Osteoblast (primary cell): ENCODE measurements at places on chromosomes 13 and 19. TPM values are rescaled to one million over a fixed set of nuclear protein-coding genes. Genes with fewer than 3 reads are reported as not detected.
A peak's percentile ranks its signal among the peaks of the same experiment; 100 is the strongest.

DNA sequence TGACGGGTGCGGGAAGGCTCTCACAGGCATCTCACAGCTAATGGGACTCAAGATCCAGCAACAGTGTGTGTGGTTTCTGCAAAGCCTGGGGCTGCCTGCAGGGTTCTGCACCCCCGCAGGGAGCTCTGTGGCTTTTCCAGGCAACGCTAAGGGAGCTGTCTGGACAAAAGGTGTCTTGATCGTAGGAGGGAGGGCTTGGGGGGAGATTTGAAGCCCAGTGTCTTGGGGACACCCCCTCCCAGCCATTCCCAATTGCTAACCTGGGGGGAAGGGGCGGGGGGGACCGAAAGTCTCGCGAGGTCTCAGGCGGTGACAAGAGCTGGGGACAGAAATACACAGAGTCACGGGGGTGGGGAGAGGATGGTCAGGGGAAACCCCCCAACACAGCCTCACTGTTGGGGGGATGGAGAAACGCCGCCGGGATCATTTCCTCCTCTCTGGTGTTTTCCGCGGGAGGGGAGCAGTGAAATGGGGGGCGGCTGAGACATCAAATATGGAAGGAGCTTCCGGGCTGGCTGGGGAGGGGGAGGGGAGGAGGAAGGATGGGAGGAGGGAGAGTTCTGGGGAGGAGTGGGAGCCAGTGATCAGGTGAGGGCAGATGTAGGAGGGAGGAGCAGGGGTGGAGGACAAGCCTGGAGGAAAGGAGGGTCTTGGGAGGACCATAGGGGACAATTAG, 13.3 kb downstream of the KCNC3 start:
- peak; percentile 63 for DNase-seq

- DNase-seq, result peak; percentile 96
These were observed at the start of gene GADD45GIP1 for GRCh38 chr19:12956446-12957388. Gene GADD45GIP1 (minus strand): TSS chr19:12957223. CDS start chr19:12957212, 11 bp downstream.

The ZNF285 gene
- total RNA-seq, result 5.3 and 5.8 TPM in 2 replicates

DNA sequence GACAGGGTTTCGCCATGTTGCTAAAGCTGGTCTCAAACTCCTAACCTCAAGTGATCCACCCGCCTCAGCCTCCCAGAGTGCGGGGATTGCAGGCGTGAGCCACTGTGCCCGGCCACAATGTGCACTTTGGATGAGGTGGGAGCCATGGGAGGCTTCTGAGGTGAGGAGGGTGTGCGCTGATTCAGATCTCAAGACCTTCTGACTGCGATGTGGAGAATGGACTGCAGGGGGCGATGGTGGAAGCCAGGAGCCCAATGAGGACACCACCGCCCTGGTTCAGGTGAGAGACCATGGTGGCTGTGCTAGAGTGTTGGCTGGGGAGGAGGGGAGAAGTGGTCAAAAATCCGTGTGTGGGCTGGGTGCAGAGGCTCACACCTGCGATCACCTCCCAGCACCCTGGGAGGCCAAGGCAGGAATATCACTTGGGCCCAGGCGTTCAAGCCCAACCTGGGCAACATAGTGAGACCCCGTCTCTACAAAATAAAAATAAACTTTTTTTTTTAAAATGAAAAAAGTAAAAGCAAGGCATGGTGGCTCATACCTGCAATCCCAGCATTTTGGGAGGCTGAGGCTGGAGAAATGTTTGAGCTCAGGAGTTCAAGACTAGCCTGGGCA, 5.6 kb downstream of the INAFM1 start:
- DNase-seq, result no peak

DNA sequence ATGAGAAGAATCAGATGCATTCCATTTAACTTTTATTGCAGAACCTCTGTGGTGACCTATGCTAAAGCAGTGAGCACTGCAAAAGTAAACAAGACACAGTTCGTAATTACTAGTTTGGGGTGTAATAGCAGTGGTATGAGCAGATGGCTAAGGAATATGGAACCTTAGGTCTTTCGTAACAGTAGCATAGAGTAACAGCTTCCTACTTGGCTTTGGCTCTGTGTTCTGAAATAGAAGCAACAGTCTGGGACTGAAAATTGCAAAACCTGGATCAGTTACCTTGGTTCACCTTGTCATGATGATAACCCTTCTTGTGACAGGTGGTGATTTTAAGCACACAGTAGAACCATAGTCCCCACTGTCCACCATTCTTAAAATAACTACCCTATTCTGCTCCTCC, 303.4 kb downstream of the GPC6 start:
- no peak for DNase-seq

- peak; percentile 17 for DNase-seq
These were observed 43.2 kb upstream of the ERICH6B start for GRCh38 chr13:45658586-45659235.

- no peak for DNase-seq
These were observed 378.3 kb downstream of the GPC5 start for GRCh38 chr13:91776611-91777193.

DNA sequence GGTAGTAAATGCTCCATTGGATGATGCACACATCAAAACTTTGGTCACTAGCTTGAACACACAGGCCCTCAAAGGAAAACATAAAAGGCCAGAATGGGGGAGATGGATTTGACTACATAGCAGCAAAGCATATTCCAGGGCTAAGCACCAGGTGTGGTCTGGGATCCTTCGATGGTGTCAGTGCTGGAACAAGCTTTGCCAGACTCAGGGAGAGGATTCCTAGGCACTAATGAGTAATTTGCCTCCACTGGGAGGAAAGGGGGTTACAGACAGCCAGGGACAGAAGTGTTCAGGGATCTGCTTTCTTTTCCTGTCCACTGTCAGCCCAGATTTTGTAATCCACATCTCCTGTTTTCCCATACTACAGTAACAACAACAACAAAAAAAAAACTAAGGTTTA, 157.2 kb upstream of the OBI1 start:
- DNase-seq, result no peak

The NEK5 gene
- total RNA-seq, result 0.29 and 0.36 TPM in 2 replicates

The PNMA8B gene
- 0.72 and 1.2 TPM in 2 replicates for total RNA-seq

- no peak for DNase-seq
These were observed 12.3 kb downstream of the WDFY2 start for GRCh38 chr13:51596541-51596940.

The SIGLEC6 gene
- total RNA-seq, result not detected in 2 replicates

The PROZ gene
- total RNA-seq, result not detected in 2 replicates

DNA sequence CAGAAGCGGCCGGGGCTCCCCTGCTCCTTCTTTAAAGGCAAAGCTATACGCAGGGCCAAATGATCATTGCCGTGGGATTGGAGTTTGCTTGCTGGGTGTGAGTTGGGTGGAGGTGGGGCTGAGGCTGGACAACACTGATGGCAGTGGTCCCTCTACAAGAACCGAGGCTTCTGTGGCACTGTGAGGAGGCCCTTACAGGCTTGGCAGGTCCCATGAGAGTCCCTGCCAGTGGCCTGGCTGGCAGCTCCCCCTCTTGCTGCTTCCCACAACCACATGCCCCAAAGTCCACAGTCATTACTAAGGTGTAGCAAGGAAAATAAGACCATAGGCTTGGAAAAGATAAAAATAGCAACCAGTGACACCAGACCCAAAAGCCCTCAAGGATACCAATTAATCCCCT, 98.4 kb downstream of the ANKRD10 start:
- DNase-seq, result peak; percentile 70

The WDR88 gene
- not detected in 2 replicates for total RNA-seq

DNA sequence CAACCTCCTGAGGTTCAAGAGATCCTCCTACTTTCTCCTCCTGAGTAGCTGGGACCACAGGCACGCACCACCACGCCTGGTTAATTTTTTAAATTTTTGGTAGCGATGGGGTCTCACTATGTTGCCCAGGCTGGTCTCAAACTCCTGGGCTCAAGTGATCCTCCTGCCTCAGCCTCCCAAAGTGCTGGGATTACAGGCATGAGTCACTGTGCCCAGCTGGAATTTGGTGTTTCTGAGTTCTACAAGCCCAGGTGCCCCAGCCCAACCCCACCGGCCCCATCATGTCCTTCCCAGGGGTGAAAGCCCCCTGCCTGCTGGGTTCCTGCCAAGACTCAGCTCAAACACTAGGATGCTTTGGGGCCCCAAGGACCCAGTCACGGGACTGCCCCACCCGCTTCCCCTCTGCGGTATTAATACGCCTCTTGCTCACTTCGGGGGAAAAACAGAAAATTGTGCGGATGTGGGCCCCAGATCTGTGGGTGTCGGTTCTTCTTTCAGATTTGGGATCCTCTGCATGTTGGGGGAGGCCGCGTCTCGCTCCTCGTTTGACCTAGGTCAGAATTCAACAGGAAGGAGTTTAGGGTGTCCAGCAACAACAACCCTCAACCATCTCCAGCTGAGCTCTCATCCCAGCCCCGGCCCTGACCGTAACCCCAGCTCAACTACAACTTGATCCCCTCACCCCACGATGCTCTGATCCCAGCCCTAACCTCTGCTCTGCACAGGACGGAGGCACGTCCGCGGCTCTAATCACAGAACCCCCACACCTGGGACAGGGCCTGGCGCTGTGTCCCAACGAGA, 3.7 kb upstream of the FCER2 start:
- DNase-seq, result peak; percentile 46

GRCh38 chr19:53034948-53035675, 9.4 kb upstream of the ERVV-2 start:
- peak; percentile 84 for DNase-seq

- no peak for DNase-seq
These were observed 10.8 kb downstream of the LCP1 start for GRCh38 chr13:46171217-46171616.

The WIZ gene
- 8.3 and 9.8 TPM in 2 replicates for total RNA-seq

GRCh38 chr19:38229585-38230073, 5.6 kb upstream of the DPF1 start:
- peak; percentile 98 for DNase-seq

The CNMD gene
- total RNA-seq, result not detected in 2 replicates

GRCh38 chr19:10416380-10417257, 3.7 kb upstream of the PDE4A start:
- peak; percentile 100 for DNase-seq

- DNase-seq, result no peak
These were observed 103.6 kb upstream of the MYCBP2 start for GRCh38 chr13:77430377-77430951.

DNA sequence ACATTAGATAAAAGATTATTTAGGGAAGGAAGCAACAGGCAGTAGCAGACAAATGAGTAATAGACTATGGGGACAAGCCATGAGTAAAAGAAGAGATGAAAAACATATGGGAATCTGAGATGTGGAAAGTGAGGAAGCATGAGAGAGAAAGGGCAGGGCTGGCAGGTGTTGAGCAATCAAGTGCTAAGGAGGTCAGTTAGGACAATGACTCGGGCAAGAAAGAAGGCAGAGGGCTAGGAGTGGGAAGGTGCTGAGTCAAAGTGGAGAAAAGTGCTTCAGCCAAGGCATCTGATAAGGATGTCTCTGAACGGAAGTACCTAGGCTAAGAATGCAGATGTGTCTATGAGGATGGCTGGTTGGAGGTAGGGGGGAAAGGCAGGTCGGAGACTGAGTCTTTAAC, 291.9 kb upstream of the HTR2A start:
- DNase-seq, result no peak

The QPCTL gene
- total RNA-seq, result 15.6 and 16.5 TPM in 2 replicates

The NLRP4 gene
- not detected in 2 replicates for total RNA-seq

DNA sequence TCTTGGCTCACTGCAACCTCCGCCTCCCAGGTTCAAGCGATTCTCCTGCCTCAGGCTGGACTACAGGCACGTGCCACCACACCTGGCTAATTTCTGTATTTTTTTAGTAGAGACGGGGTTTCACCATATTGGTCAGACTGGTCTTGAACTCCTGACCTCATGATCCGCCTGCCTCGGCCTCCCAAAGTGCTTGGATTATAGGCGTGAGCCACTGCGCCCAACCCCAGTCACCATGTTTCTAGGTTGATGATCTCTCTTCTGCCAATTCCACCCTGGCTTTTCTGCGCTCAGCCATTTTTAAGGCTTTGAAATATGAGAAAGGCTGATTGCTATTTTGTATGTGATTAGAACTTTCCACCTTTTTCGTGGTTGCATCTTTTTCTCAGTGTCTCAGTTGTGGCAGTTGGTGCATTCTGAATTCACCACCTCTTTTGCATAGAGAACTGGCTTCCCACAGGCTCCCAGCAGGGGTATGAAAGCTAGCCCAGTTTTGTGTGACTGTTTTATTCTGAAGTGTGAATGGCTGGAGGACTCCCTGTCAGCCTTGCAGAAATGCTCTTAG, 15.5 kb downstream of the CEACAM1 start:
- no peak for DNase-seq

GRCh38 chr13:48896312-48896711, 79.4 kb upstream of the FNDC3A start:
- DNase-seq, result peak; percentile 47

- peak; percentile 72 for DNase-seq
These were observed 4.8 kb upstream of the NFIC start for GRCh38 chr19:3361384-3362216.

The SLC7A9 gene
- total RNA-seq, result under 0.01 and 0.59 TPM in 2 replicates

DNA sequence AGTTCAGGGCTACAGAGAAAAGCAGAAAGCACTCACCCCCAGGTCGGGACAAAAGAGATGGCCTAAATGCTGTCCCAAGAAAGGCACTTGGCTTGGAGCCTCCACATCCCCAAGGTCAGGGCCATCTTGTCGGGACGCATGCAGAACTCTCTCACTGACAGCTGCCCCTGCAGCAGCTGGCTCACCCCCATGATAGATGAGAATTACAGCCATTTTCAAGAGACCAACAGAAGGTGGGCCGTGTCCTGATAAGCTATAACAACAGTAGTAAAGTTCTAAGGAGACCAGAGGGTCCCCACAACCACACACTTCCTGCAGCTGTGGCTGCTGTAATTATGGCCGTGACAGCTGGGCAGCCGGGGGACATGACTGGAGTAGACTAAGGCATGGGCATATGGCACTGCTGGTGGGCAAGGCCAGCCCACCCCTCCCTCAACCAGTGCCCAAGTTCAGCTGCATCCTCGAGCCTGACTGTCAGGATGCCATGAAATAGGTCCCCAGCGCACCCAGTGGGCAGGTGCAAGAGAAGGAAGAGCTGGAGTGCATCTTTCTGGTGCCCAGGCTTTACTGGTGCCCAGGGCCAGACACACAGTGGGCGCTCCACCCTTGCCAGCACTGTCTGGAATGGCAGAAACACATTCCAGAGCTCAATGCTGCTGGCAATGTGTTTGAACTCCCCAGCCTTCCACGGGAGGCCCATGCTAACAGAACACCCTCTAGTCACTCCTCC, 436.7 kb upstream of the ZNF507 start:
- DNase-seq, result no peak

DNA sequence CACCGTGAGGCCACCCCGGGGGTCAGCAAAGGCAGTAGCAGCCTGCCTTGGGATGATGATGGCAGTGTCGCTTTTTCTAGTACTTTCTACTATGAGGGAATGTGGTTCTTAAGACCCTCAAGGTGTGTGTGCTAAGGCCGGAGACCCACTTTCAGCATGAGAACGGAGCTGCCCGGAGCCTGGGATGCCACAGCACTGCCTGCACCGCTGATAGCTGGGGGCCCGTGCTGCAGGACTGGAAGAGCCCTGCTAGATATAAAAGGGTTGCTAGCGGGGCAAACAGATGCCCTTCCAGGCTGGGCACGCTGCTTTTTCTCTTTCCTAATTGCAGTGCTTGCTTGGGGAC, 14.5 kb downstream of the PLIN4 start:
- DNase-seq, result peak; percentile 57

GRCh38 chr13:45242070-45242469, 41.2 kb upstream of the KCTD4 start:
- no peak for DNase-seq

DNA sequence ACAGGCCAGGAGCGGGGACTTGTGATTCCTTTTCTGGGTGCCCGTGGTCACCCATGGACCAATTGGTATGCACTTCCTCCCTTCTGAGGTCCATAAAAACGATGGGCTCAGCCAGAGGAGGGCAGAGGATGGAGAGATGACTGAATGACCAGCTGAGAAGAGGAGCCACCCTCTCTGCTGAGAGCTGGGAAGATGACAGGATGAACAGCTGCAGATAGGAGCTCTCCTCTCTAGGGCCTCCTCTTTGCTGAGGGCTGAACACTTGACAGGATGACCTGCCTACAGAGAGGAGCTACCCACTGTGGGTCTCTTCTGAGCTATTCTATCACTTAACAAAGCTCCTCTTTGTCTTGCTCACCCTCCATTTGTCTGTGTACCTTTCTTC, 4.1 kb downstream of the IGFL4 start:
- no peak for DNase-seq
